ENCODE measurements at places on chromosomes 1 and 21.

GRCh38 chr1:99007366-99007765 is 2.7 kb upstream of the PLPPR5 start:
- no peak for DNase-seq

GRCh38 chr1:186235696-186236095 is 139.4 kb downstream of the TPR start:
- no peak for DNase-seq

GRCh38 chr1:85049735-85050166 is 1.5 kb upstream of the MCOLN3 start:
- DNase-seq = no peak

DNA sequence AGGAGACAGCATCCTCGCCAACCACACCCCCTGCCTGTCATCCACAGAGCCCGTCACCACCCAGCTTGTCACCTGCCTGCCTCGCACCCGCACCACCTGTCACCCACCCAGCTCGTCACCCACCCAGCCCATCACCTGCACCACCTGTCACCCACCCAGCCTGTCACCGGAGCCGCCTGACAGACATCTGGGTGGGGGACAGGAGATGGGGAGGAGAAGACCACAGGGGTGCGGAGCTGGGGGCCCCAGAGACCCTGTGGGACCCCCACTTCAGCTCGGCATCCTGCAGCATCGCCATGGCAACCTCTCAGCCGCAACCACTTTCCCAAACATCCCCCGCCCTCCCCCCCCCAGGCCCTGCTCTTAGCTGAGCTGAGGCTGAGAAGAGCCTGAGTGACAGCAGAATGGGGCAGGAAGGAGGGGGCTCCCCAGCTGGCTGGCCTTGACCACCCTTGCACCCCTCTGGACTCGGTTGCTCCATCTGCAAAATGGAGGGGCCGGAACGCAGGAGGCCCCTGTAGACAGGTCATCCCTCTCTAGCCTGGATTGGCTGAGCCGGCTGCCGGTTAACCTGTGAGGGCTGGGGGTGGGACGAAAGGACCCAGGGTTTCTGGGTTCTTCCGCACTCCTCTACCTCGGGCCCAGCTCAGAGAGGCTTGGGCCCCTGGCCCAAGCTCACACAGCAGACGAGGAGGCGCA is 11.6 kb downstream of the AHDC1 start:
- no peak for DNase-seq

DNA sequence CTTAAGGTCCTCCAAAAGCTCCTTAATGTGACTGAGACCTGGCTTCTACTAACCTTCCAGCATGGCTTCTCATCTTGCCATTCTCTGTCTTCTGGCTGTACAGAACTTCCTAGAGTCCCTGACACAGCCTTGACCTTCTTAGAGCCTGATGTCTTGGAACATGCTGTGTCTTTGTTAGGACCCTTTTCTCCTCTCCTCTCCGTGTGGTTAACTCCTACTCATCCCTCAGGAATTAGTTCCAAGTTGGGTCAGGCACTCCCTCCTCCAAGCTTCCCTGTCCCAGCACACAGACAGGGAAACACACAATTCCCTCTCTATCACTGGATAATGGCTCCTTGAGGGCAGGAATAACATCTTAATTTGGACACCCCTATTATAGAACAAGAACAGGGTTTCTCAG is 275.4 kb upstream of the USP24 start:
- DNase-seq = no peak

GRCh38 chr1:99623554-99623953 is 22.4 kb upstream of the PALMD start:
- DNase-seq = no peak

DNA sequence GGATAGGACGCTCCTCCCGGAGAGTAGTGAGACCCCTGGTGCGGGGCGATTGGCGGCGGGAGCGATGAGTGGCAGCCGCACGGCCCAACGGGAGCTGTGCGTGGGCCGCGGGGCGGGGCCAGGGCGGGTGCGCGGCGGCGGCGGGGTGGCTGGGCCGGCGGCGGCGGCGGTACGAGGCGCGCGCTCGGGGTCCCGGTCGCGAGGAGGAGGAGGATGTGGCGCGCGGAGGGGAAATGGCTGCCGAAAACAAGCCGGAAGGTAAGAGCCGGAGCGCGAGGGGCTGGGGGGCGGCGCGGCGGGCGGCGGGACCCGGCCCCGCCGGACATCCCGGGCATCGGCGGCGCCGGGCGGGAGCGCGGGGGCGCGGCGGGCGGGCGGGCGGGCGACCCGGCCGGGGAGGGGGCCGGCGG is at the start of gene CAMTA1:
CAMTA1 (plus strand) TSS at position 137 of the 410 bp plus-strand sequence; CDS start at position 214, 77 bp downstream.
- DNase-seq = no peak

GRCh38 chr1:219763321-219763720 is 150.4 kb upstream of the ZC3H11B start:
- DNase-seq = no peak
